ENCODE measurements at places on chromosomes 4 and X.

DNA sequence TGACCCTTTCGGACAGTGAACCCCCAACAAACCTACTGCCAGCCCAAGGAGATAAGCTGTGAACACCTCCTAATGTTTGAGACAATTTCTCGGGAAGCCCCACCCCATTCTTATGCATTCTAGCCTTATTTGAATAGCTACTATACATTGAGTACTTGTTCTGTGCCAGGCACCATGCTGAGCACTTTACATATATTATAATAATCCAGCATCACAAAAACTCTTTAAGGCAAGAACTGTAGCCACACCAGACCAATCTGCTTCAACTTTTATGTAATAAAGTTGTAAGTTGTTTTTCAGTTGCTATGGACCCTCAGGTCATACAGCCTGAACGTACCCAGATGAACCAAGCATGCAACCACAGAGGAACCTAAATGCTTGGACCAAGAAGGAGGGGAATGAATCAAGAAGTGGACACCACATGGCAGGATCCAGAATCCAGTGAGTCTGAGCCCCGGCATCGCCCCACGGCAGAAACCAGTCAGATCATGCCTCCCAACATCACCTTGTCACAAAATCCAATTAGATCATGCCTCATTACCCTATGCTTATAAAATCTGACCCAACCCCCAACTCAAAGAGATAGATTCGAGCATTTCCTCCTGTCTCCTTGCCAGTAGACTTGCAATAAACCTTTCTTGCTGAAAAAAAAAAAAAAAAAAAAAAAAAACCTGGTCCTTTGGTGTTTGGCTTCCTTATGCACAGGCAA lies 225.0 kb downstream of the QDPR start:
- DNase-seq, result no peak

DNA sequence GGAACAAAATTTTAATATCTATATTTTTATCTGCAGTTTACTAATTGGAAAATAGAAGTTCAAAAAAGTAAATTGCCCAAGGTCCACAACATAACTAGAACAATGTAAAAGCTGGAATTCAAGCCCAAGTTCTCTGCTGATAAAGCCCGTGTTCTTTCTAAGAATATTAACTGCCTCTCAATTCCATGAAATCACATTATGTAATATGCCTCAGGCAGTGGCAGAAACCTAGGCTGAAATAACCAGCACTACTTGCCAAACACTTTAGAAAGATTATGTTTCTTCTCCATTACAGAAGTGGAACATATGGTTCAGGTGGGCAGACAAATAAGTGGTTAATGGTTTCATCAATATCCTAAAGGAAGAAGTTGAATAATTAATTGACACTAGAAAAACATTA lies 56.7 kb upstream of the ADGRL3 start:
- no peak for DNase-seq

GRCh38 chr4:127118681-127119080 lies 514.1 kb upstream of the INTU start:
- no peak for DNase-seq

- no peak for DNase-seq
Measured at GRCh38 chr4:169293343-169294176, 22.8 kb upstream of the SH3RF1 start.

- DNase-seq, result no peak
Measured at GRCh38 chr4:140844061-140844460, 87.9 kb upstream of the TBC1D9 start.

- DNase-seq, result no peak
Measured at GRCh38 chr4:168666531-168666930, 169.7 kb downstream of the PALLD start.

GRCh38 chr4:25818371-25818871 lies 44.4 kb downstream of the SEL1L3 start:
- DNase-seq, result no peak

- no peak for DNase-seq
Measured at GRCh38 chrX:149858592-149858991, 22.4 kb upstream of the MAGEA8 start.

- no peak for DNase-seq
Measured at GRCh38 chr4:7171191-7171900, 21.0 kb upstream of the SORCS2 start.

DNA sequence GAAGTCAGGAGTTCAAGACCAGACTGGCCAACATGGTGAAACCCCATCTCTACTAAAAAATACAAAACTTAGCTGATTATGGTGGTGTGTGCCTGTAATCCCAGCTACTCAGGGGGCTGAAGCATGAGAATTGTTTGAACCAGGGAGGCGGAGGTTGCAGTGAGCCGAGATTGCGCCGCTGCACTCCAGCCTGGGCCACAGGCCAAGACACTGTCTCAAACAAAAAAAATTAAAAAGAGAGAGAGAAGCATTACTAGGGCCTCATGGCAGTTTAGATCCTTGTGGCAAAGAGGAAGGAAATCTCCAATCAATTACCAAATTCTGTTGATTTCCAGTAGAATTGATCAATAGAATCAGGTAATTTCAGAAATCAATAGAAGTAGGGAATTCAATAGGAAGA lies 16.8 kb upstream of the SLC34A2 start:
- DNase-seq, result no peak

- peak; percentile 89 for DNase-seq
Measured at GRCh38 chr4:56410247-56411062, 23.2 kb upstream of the AASDH start.

DNA sequence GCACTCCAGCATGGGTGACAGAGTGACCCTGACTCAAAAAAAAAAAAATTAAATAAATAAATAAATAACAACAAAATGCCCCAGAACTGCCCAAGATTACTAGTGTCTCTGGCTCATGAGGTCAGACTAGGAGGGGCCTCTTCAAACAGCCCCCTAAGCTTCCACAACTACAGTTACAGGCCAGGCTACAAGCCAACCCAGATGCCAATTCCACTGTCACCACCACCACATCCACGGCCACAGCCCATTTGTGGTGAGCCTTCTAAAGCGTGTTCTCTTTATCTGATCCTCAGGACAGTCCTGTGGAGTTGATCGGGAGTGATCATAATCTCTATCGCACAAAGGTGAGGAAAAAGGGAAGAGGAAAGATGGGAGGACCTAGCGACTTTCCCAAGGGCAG lies 36.6 kb downstream of the IGFBP7 start:
- DNase-seq, result no peak

GRCh38 chrX:69556060-69557011 lies 52.2 kb downstream of the NALF2 start:
- DNase-seq, result no peak

- no peak for DNase-seq
Measured at GRCh38 chrX:119654112-119654531, 38.8 kb downstream of the SEPTIN6 start.

DNA sequence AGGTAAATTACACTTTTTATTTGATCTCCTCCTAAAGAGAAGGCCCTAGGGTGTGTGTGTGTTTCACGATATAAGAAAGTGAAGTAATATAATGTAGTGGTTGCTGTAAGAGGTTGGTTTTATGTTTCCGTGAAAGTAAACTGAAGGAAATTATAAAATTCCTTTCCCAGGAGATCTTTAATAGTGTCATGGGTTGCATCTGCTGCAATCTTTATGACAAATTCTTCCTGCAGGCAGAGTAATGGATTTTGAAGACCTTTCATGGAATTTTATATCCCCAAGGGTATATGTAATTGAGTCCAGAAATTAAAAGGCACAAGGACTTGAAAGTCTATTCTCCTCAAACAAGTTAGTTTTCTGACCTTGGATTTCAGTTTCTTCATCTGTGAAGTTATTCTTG lies 538.6 kb downstream of the ANKRD50 start:
- DNase-seq, result no peak

- no peak for DNase-seq
Measured at GRCh38 chrX:140697618-140698017, 11.9 kb upstream of the LINC00632 start.

DNA sequence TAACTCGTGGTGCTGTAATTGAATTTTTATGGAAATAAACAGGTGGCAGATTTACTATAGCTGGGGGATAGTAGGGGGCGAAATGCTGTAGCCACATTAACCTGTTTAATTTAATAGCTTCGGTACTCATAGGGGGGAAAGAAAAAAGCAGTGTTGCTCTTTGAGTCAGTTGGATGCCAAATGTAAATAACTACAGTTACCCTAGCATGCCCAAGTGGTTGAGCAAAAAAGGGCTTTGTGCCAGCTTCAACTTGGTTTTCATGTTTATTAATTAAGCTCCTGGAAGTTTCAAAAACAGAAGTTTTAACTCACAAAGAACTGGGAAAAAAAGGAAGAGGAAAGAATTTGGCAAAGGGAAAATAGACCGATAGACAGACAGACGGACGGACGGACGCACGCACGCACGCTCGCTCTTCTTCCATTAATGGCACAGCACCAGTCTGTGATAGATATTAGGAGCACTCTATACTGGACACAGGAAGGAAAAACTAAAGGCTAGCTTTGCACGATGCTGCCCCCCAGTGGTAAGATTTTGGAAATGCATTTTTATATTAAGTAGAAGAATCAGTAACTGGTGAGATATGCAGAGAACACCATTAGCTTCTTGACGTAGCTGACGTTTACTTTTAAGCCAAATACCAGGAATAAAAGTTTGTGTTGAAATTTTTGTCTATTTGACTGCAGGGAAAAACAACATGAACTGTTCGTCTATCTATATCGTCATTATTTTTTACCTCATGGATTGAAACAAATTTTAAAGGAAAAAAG lies 151.8 kb downstream of the SLC7A11 start:
- DNase-seq, result peak; percentile 4

DNA sequence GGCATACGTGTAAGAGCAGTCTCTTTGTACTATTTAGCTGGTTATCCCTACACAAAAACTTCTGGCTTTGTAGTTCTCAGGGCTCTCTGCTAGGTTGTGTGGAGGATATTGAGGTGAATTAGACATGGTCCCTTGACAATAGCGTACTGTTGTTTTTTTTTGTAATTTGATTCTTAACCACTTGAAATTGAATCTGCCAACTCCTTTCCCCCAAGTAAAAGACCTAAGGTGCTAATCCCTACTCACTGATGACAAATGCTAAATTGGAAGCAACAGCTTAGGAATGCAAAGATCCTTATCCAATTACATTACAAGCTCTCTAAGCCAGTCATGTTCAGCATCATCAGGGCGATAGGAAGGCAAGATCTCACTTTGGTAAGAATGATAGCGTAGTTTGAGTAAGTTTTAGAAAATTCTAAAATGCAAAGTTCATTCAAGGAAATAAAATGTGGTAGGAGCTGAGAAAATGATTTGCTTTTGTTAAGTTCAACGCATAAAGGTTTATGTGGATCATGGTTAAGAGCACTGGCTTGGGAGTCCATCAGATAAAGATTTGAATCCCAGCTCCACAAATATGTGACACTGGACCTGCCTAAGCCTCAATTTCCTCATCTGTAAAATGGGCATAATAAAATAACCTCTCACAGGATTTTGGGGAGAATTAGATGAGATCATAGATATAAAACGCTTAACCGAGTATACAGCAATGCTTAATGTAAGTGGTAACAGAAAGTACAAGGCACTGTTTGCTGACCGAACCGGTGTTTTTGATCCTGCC lies 39.3 kb downstream of the DOCK11 start:
- DNase-seq, result no peak

GRCh38 chr4:17618926-17619325 lies 4.5 kb downstream of the MED28 start:
- no peak for DNase-seq

- no peak for DNase-seq
Measured at GRCh38 chr4:24988776-24989175, 42.0 kb downstream of the LGI2 start.

DNA sequence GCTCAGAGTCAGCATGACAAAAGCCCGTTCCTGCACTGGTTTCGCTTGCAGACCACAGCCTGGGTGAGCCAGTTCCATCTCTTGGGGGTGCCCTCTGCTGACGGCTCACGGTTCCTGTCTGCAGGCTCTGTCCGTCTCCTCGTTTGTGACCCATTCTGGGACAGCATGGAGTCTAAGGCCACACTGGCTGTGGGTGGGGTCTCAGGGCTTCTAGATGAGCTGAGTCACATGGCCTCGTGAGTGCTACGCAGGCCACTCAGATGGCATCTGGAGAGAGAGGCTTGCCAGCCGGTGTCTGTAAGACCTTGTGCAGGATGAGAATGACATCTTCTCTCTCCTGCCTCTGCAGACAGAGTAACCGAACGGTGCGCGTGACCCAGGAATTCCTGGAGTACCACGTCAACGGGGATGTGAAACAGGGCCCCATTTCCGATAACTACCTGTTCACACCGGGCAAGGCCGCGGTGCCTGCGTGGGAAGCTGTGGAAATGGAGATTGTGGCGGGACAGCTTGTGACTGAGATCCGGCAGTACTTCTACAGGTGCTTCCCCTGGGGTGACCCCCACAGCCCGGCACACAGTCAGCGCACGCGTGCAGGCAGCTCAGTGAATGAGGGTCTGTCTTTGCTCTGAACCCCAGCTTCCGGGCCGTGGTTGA lies 31.6 kb upstream of the MRFAP1 start:
- DNase-seq, result no peak

- no peak for DNase-seq
Measured at GRCh38 chrX:24262309-24262708, 51.6 kb downstream of the SUPT20HL2 start.

Data from cerebellar nuclear complex (tissue), 1 donor.